ENCODE measurements at places on chromosomes 5 and 9. TPM values are rescaled to one million over a fixed set of nuclear protein-coding genes. Genes with fewer than 3 reads are reported as not detected.

The GALT gene
- 16.7 TPM for total RNA-seq

The GM2A gene
- 15.5 TPM for total RNA-seq

The KIAA0825 gene
- total RNA-seq = 1.5 TPM

The GMCL2 gene
- total RNA-seq = not detected

The PCDHA9 gene
- not detected for total RNA-seq

The STARD4 gene
- 57.8 TPM for total RNA-seq

The LTC4S gene
- not detected for total RNA-seq

The PCDHB15 gene
- total RNA-seq = 1.6 TPM

The BTNL8 gene
- total RNA-seq = 0.12 TPM

The SYK gene
- not detected for total RNA-seq

The PCDHGC5 gene
- total RNA-seq = 1.1 TPM

The OR1L1 gene
- total RNA-seq = not detected

The NDUFA8 gene
- 30.6 TPM for total RNA-seq

The TEK gene
- total RNA-seq = not detected

The C9orf43 gene
- total RNA-seq = 0.12 TPM

The TIFAB gene
- total RNA-seq = not detected
